ENCODE measurements at places on chromosomes 16 and 17.

DNA sequence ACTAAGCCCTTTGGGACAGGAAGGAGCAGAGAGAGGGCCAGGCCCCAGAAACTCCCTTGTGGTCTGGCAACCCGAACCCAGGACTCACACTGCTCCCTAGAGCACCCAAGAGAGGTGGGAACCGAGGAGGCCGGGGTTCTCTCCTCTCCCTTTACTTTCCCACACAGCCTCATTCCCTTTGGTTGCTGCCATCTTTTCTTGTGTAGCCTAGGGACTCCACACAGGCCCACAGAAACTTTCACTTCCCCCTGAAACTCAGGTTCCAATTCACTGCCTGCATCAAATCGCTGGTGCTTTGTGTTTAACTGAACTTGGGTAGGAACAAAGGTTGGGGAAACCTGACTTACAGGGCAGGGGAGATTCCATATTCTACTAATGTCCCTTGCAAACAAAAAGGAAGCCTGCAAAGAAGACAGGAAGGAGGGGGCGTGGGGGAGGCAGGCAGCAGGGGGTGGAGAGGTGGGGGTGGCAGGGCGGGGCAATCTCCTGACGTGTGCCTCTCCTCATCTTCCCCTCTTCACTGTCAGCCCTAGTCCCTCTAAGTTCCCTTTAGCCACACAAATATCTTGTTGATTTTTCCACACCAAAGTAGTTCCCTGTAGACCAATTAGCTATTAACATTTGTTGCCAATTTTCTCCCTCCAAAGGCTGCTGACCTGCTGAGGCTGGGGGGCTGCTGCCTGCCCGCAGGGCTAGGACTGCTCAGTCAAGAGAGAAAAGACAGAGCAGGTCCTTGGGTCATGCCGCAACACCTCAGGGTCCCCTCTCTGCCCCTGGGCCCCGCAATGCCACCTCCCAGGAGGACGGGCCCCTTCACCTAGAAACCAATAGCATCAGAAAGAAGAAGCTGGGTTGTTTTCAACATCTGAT lies 8.0 kb downstream of the ST3GAL2 start:
- peak; percentile 70 for DNase-seq

DNA sequence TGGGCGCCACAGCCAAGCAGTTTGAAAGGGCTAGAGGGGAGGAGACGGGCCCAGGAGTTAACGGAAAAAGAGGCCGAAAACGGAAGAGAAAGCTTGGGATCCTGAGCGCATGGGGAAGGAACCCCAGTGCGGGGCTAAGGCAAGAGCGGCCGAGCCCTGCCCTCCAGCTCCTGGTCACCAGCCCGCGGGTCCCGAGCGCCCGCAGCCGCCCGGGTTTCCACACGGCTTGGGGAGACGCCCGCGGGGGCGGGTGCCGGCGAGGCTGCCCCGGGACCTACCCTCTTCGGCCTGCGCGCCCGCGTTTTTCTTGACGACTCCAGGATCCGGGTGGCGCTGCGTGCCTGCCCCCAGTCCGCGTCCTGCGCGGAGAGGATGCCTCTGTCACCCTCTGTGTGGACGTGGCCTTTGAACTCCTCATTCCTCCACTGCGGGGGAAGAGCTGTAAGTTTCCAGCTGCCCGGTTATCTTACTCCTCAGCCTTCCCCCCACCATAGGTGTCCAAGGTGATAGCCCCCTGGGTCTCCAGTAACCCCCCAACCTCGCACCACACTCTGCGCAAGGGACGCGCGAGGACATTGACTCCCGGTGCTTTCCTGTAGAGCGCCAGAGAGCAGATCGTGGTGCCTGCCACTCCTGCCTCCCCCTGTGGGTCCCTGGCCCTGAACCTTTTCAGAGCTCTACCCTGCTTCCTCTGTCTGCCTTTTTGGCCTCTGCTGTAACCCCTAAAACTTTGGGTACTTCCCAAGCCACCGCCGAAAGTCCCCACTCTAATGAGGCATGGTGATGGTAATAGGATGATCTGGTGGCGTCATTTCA lies 1.7 kb upstream of the CDH11 start:
- peak; percentile 60 for DNase-seq

- no peak for DNase-seq
These were observed 47.7 kb downstream of the GNA13 start for GRCh38 chr17:65008882-65009281.

DNA sequence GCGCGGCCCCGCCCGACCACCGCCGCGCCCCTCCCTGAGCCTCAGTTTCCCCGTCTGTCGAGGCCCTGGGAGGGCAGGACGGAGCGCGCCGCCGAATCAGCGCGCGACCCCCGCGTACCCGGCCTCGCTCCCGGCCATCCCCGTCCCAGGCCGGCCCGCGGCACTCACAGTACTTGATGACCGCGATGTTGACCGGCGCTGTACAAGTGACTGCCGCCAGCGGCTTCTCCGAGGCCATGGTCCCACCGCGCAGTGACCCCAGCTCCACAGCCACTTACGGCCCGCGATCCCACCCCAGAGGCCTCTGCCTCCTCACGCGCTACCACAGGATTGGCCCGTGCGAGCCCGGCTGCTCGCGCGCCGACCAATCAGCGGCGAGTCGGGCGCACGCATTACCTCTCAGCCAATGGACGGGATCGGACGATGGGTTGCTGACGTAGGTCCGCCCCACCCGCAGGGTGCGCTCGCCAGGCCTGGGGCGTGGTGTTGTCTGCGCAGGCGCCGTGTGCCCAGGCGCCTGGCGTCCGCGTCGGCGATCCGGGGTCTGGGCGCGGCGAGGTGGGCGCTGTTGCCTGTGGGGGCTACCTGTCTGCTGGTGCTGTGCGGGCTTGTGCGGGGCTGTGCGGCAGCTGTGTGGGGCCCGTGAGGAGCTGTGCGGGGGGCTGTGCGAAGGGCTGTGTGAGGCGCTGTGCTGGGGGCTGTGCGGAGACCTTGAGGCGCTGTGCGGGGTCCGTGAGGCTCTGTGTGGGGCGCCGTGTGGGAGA lies at the start of gene MVD:
Gene MVD (minus strand): TSS at position 249 of the 764 bp plus-strand sequence. CDS start 11 bp downstream, at position 238.
- peak; percentile 99 for DNase-seq

- DNase-seq, result no peak
These were observed 11.8 kb upstream of the SECTM1 start for GRCh38 chr17:82345151-82345976.

DNA sequence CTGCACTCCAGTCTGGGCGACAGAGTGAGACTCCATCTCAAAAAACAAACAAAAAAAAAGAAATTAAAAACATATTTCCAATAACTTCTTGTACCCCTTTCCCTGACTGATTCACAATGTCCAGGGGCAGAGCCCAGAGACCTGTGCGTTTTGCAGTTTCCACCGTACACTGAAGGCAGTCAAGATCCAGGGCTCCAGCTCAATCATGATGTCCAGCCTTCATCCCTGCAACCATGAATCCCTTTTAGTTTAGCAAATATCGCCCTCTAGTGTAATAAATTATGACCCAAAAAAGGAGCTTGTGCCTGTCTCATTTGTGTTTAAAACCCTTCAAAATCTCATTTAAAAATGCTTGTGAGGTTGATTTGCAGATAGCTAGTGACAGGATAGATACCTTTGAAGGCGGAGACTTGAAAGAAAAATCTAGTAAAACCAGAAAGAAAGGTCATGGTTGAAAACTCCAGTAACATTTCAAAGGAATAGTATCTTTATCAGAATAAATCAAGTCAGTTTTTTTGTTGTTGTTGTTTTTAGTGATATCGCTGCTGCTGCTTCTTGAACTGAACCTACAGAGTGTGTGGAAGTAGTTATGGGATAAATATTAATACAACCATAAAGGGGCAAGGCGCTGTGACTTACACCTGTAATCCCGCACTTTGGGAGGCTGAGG lies 3.7 kb upstream of the ERN1 start:
- DNase-seq, result peak; percentile 71

- DNase-seq, result no peak
These were observed 168.1 kb downstream of the C16orf95 start for GRCh38 chr16:87149051-87149450.

DNA sequence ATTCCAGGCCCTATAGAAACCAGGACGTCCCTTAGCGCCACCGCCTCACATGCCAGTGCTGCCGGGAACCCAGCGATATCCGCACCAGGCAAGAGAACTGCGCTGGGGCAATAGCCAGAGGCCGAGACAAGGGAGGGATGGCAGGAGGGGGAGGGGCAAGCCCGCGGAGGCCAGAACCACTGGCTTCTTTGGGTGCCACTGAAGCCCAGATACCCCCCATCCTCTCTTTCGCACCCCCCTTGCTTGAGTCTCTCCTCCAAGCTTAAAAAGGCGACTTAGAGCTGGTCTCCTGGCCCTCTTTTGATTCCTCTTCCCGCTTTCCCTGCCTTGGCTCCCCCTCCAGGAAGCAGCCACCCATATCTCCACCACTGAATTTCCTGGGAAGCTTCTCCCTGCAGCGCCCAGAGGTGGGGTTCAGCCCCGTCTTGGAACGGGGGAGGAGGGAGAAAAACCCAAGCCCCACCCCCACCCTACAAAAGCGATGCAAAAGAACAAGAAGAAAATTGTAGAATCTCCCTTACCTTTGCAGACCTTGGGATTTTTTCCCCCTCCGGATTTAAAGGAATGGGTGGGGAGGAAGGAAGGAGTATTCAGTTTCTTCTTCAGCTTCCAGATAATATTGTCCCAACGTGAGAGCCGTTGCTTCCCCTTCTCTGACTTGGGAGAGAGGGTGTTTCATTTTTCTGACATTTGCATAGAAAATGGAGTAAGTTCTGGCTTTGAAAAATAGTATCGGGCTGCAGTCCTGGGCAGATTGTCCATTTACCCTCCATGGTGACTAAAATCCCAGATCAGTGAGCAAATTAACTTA lies 622 bp downstream of the HOXB6 start:
- peak; percentile 88 for DNase-seq

- peak; percentile 92 for DNase-seq
These were observed 57.3 kb downstream of the RAP1GAP2 start for GRCh38 chr17:2853283-2854142.

DNA sequence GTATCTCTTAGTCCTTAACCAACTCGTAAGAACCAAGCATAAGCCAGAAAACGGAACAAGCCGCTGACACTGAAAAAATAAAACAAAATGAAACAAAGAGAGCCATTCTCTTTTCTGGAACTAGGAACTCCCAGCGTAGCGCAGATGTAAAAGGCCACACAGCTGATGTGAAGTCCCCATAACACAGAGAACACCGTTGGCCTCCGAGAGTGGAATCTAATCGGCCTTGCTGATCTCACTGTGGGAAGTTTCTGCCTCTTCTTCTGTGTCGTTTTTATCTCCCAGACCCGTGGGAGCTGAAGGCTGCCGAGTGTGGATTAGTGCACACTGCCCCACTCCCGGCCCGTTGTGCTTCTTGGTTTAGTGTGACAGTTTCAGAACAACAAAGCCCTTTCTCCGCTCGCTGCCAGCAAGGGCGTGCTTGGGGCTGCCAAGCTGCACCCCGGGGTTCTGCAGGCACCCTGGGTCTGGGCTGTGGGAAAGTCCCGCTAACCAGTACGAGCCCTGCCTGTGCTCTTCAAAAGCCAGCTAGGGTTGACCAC lies 21.7 kb downstream of the TTYH2 start:
- DNase-seq, result no peak

- DNase-seq, result peak; percentile 80
These were observed 537 bp upstream of the GJC1 start for GRCh38 chr17:44830359-44831288.
